ENCODE measurements at places on chromosomes 6 and 20.

DNA sequence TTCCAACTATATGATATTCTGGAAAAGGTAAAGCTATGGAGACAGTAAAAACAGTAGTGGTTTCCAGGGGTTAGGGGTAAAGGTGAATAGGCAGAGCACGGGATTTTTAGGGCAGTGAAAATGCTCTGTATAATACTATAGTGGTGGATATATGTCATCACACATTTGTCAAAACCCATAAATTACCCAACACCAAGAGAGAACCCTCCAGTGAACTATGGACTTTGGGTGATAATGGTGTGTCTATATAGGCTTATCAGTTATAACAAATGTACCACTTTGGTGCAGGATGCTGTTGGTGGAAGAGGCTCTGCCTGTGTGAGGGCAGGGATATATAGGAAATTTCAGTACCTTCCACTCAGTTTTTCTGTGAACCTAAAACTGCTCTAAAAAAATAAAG lies 149.9 kb downstream of the GPX5 start:
- DNase-seq: no peak

- no peak for DNase-seq
Observed at GRCh38 chr20:58377766-58378401, 11.1 kb upstream of the VAPB start.

DNA sequence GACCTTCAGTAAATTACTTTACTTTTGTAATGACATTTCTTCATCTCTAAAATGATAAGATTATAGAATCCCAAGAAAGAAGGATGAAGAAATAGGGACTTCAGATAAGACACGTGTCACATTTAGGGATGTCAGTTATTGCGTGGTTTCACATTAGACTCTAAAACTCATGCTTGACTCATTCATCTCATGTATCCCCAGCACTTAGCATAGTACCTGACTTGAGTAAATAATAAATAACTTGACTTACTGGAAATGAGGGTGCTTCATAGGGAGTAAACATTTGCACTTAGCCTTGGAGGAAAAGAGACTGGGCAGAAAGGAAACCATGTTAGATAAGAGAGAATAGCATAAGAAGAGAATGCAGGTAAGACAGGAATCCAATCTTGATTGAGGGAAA lies 37.2 kb downstream of the VTA1 start:
- no peak for DNase-seq

DNA sequence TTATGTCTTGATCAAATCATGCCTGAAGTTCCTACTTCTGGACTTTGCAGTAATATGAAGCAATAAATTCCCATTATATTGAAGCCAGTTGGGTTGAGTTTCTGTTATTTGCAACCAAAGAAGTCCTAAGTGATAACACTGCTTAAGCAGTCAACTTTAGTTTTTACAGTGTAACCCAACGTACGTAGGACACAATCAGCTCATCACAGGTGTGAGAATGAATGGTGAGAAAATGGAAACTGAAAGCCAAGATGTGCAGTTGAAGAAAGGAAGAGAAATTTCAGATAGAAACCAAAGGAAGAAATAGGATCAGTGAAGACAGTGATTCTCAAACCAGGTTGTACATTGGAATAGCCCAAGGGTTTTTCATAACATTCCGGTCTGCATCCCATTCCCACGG lies 211.4 kb upstream of the ZFP64 start:
- peak; percentile 21 for DNase-seq

DNA sequence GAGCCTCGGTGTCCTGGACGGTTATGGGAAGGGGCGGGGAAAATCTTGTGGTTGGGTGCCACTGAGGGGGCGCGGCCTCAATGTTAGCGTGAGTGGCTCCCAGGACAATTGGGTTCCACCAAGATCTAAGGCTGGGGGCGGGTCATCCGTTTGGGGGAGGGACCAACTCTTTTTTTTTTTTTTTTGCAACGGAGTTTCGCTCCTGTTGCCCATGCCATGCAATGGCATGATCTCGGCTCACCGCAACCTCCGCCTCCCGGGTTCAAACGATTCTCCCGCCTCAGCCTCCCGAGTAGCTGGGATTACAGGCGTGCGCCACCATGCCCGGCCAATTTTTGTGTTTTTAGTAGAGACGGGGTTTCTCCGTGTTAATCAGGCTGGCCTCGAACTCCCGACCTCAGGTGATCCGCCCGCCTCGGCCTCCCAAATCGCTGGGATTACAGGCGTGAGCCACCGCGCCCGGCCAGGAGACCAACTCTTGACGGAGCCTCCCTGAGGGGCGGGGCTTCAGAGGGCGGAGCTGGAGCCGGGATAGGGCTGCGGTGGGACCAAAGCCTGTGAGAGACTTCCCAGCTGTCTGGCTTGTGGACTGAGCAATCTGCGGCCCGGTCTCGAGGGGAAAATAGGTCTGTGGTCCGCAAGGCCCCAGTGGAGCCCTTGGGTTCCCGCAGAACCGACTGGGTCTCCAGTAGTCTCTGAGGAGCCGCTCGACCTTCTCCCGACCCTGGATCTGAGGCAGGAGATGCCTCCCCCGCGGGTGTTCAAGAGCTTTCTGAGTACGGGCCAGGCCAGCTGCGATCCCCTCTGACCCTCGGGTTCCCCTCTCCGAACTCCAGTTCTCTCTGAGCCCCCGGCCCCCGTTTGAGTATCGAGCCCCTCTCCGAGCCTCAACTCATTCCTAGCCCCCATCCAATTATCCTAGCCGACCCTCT lies 1.1 kb downstream of the SPAG4 start:
- DNase-seq: peak; percentile 66

DNA sequence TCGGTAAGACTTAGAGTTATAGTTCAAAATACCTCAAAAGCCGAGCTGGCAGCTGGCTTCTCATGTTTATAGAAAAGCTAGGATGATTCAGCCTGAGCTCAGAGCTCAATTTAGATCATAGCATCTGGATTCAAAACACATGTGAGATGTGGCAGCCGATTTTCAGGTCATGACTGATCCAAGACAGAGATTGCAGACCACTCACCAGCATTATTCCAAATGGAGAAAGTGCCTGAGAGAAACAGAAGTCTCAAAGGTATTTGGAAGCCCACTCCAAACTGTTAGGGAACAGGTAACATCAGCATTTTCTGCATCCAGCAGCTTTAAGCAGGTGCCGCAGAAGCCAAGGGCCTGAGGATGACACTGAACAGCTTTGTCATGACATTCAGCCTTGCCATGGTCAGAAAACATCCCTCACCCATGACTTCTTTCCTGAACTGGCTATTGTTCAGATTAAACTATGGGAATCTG lies 102.2 kb downstream of the BACH2 start:
- DNase-seq: no peak

GRCh38 chr6:72783035-72783434 lies 161.2 kb downstream of the KCNQ5 start:
- no peak for DNase-seq

DNA sequence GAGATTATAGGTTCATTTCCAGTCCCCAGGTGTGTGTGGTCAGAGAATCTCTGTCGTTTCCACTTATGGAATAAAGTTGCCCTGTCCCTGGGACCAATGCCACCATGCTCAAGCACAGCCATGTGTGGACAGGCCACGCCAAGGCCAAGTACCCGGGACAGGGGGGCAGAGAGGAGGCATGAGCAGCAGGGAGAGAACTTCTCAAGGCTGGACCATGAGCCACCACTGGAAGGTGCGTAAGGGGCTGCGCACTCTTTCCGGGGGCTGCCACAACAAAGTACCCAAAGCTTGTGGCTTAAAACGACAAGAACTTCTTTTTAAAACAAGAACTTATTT lies 209.2 kb upstream of the KCNQ5 start:
- no peak for DNase-seq

- DNase-seq: peak; percentile 67
Observed at GRCh38 chr6:30743099-30744053, 889 bp upstream of the FLOT1 start.

DNA sequence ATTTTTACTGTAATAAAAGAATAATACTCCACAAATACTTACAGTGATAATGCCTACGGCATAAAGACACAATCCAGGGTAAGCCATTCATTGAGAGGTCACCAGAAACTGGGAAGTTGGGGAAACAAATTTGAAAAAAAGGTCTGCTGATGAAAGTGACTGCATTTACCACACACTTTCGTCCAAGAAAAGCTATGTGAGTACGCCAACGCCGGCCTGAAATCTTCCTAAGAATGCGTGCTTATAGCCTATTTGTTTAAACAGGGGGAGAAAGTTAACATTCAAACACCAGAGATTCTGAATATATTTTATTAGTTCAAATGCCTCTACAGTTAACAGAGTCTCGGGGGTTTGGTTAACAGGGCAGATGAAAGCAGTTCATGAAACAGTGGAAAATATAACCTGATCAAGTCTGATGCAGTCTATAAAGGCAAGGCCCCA lies 657 bp upstream of the LTV1 start:
- DNase-seq: no peak

DNA sequence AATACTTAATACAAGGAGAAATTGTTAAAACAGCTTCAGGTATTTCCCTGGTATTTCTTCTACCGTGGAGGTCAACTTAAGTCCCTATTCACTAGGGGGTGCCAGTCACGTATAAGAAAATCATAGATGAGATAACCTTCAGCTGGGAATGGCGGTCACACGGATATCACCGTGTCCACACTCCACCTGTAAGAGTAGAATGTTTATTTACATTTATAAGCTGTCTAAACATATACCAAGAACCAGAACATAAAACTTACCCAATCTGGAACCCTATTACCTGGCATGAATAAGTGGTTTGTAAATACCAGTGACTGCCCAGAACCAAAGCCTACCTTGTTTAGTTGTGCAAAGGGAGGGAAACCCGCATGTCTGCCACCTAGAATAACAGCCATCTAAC lies 1.9 kb upstream of the ELOVL4 start:
- peak; percentile 75 for DNase-seq

DNA sequence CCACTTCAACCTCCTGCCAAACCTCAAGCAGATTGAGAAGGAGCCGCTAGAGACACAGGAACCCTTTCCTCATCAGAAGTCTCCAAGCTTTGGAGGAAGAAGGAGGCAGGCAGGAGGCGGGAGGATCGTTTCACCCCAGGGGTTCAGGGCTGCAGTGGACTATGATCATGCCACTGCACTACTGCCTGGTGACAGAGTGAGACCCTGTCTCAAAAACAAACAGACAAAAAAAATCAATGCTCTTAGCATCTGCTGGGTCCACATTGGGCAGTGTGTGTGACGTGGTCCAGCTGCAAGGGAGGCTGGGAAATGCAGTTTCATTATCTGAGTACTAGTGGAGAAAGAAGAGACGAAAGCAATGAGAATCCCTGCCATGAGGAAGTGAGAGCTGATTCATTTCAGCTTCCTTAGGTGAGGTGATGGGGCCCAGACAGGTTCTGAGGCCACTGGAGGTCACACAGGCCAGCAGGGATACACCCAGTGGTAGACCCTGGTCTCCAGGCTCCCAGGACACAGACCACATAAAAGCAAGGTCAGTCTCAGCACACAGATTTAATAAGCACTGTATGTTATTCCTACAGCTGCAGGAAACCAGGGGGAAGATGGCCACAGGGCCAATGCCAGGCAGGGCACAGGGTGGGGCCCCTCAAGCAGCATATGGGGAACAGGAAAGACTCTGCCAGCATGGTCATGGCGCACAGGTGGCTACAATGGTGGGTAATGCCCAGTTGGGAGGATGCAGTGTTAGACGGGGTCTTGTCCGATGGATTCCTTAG lies 4.3 kb downstream of the GFRA4 start:
- DNase-seq: peak; percentile 81

GRCh38 chr6:17622144-17622543 lies 22.0 kb downstream of the FAM8A1 start:
- no peak for DNase-seq

DNA sequence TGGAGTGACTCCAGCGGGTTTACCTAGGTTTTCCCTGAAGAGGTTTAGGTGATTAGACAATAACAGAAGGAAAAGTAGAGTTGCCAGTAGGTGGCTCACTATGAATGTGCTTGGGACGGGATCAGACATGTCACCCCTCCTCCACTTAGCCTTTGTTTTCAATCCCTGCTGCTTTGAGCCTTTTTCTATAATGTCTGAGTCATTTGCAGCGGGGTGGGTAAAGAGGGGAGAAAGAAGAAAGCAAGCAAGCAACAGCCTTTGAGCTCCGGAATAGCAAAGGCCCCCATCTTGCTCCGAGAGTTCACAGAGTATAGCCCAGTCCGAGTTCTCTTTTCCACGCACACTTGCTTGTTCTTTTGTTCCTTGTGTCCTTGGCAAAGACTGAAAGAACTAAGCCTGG lies 129.1 kb downstream of the PACRG start:
- no peak for DNase-seq

DNA sequence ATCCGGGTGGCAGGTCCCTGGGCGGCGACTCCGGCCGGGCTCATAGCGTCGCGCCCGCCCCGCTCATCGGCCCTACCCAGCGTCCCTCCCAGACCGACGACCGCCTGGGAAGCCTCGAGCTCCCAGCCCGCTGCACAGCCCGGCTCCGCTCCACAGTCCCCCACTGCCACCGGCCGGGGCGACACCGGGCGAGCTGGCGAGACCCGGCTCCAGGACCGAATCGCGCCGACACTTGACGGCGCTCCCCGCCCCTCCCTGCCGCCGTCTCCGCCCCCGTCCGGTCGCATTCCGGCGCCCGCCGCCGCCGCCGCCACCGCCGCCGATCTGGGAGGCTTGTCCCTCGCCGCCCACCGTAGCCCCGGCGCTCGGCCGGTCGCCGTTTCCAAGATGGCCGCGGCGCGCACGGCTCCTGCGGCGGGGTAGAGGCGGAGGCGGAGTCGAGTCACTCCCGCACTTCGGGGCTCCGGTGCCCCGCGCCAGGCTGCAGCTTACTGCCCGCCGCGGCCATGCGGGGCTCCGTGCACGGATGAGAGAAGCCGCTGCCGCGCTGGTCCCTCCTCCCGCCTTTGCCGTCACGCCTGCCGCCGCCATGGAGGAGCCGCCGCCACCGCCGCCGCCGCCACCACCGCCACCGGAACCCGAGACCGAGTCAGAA lies at the start of gene MAP3K4:
Gene MAP3K4, plus strand, starts transcription at position 364 of the 655 bp plus-strand sequence. Its CDS starts 163 bp downstream, at position 527.
- DNase-seq: peak; percentile 81

- DNase-seq: no peak
Observed at GRCh38 chr6:45555981-45556771, 178.4 kb upstream of the SUPT3H start.

GRCh38 chr20:32638848-32639247 lies 34.9 kb downstream of the C20orf203 start:
- DNase-seq: no peak

GRCh38 chr6:122610690-122611455 lies 668 bp downstream of the PKIB start:
- DNase-seq: peak; percentile 8

DNA sequence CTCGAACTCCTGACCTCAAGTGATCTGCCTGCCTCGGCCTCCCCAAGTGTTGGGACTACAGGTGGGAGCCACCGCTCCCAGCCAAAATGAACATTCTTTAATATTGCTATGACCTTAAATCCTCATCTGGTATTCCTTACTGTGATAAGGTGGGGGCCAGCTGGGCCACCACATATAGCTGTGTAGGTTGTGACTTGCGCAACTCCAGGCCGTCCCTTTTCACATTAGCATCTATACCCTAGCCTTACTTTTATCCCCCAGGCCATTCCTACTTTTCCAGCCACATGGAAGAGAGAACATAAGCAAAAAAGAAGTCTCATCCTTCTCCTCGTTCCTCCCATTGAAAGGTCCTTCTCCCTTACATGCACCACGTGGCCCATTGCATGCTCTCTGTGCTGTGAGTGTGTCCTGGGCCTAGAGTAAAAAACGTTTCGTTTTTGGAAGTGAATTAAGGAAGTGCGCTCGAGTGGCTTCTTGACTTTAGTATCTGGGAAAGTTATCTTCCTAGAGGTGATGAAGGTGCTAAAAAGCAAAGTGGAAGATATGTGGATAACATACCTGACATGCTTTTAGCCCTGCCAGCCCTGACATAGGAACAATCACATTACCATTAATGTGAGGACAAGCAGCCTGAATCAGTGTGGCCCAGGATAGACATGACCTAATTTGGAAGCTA lies 56.8 kb upstream of the KIF13A start:
- DNase-seq: no peak

Measured in activated CD4-positive, alpha-beta T cell treated with anti-CD3 and anti-CD28 coated beads, Interleukin-10, Interleukin-2, amounts not matched to agents 100 ng/mL and 50 ng/mL, durations not matched to agents 16 hours and 8 hours (primary cell).